ENCODE measurements at places on chromosomes 12 and 14. TPM values are rescaled to one million over a fixed set of nuclear protein-coding genes. Genes with fewer than 3 reads are reported as not detected.

DNA sequence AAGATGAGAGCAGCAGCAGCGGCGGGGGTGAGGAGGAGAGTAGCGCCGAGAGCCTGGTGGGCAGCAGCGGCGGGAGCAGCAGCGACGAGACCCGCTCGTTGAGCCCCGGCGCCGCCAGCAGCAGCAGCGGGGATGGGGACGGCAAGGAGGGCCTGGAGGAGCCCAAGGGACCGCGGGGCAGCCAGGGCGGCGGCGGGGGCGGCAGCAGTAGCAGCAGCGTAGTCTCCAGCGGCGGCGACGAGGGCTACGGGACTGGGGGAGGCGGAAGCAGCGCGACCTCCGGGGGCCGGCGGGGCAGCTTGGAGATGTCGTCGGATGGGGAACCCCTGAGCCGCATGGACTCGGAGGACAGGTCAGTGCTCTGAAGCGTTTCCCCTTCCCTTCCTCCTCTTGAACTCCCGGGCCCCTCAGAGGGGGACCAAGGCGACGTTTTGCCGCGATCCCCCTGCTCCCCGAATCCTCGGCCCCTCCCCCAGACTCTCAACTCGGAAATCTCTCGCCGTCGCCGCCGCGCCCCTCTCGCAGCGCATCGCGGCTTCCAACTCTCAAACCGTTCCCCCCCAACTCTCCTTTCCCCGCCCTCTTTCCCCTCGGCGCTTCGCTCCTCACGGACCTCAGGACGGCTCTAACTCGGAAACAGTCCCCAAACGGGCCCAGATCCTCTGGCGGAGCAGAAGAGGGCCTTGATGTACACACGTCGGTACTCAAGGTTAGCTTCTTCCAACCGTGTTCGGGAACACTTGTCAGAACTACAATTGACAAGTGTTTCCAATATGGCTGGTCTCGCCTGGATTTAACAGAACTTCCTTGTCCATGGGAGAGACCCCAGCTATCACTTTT is 947 bp downstream of the AEBP2 start:
- peak; percentile 49 for DNase-seq

DNA sequence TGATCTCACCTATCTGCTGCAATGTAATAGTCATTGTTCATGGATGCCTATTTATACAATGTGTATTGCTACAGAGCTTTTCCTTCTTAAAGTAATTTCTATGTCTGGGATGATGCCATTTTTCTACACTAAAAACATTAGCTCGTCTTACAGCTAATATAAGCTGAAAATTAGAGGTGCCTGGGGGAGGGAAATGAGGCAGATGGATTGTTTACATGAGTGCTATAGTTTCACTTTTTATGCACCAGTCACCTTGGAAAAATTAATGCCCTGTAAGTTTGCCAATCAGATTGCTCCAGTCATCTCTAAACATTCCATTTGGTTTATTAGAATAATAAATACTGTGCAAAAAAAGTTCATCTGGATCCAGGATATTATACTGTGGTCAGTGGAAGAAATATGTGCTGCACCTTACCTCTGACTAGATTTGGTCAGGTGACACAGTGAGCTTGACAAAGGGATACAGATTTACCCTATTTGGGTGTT is 436.2 kb downstream of the RAD51B start:
- peak; percentile 93 for DNase-seq

DNA sequence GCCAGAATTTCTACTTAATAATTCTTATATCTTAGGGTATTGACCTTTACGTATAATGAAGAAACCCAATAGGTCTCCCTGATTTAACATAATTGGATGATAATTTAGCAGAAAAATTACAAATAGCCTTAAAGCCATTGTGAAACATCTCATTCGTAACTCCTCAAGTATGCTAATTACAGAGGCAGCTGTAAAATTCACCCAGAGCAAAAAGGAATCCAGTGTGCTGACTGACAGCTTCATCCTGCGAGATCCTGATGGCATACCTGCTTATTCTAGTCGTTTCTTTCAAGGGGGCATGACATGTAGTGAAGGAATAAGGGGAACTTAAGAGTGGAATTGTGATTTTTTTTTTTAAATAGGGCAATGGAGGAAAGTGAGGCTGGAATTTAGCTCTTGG is 291.5 kb downstream of the FUT8 start:
- DNase-seq, result peak; percentile 44

Gene AVPR1A
- not detected for total RNA-seq

DNA sequence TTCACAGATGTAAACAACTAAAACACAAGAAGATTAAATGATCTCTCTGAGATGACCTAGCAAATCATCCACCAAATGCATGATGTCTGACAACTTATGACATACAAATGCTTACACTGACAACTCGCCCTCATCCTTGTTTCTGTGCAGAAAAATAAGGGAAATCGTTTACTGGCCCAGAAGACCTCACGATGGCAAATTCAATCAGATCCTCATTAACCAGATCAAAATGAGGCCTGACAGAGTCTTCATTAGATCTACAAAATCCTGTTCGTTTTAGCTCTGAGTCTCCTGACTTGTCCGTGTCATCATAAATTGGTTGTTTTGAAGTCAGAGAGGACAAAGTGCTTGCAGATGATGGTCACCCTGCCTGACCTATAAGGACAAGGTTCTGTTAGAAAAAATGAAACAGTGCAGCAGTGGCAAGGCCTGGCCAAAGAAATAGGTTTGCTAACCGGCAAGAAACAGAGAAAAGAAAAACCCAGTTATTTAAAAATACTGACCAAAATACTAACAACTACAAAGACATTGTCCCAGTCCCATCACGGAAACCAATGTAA is 109.5 kb downstream of the BTG1 start:
- DNase-seq, result no peak

DNA sequence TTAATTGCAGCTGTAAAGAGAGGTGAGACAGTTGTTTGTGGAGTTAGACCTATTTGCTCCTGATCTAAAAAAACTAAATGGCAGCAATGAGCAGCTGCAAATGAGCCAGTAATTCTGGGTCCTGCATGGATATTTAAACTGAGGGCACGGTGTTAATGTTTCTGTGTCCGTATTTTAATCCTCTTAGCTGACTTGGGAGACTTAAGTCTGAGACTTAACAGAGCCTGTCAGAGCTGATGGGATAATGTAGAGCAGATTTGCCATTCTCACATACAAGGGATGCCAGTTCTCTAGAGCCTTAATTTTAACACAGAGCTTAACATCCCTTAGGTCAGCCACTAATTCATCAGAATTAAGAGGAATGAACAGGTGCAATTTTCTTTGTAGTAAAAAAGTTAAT is 178.6 kb upstream of the PDE3A start:
- no peak for DNase-seq

- no peak for DNase-seq
Measured at GRCh38 chr14:100603341-100604120, 16.3 kb upstream of the BEGAIN start.
